ENCODE measurements at places on chromosomes 7 and 10.

- DNase-seq: no peak
Observed at GRCh38 chr7:2362385-2363088, 7.9 kb downstream of the EIF3B start.

GRCh38 chr10:44809647-44810046 lies 101.5 kb upstream of the TMEM72 start:
- no peak for DNase-seq

GRCh38 chr10:78830062-78830975 lies 238.4 kb upstream of the ZMIZ1 start:
- no peak for DNase-seq

DNA sequence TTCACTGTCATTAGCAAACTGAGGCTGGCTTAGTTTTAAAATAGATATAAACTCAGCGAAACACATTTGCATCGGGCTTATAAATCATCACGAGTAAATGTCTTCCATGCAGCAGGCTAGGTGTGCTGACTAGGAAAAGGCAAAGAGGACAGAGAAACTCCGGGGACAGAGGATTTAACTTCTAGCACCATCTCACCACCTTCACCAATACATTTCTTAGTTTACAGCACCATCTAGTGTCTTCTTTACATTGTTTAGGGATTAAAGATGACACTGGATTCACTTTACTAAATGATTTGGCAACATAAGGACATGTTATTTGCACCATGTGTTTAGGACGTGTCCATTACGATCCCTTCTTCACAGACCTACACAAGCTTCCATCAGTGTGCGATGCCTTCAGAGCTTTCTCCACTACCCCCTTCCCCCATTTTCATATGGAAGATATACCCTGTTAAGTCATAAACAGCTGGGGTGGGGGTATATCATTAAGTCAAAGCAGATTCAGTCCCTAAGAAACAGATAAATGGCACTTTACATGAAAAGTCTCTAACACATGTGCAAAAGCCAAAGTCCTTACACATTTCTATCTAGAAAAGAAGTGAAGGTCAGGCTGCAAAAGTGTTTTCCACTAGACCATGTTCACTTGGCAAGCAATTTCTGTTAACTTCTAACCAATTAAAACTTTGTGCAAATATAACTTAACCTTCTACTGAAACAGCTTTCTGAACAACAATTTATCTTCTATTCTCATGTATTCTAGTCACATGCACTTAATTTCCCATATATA lies 103.3 kb downstream of the GRB10 start:
- DNase-seq: peak; percentile 55

DNA sequence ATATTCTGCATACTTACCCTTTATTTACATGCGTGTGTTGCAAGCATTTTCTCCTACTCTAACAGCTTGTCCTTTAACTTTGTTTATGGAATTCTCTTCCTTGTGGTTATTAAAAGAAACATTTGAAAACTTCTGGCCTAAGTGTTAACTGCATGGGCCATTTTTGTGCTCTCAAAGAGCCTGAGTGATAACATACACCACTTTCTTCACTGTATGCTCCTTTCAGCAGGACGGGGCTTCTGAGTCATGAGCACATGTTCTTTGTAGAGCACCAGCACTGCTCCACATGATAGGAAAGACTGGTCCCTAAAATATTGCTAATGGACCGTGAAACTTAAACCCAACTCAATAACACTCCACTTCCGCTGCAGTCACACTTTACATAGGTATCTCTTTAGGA lies 1093.6 kb upstream of the GHITM start:
- no peak for DNase-seq

DNA sequence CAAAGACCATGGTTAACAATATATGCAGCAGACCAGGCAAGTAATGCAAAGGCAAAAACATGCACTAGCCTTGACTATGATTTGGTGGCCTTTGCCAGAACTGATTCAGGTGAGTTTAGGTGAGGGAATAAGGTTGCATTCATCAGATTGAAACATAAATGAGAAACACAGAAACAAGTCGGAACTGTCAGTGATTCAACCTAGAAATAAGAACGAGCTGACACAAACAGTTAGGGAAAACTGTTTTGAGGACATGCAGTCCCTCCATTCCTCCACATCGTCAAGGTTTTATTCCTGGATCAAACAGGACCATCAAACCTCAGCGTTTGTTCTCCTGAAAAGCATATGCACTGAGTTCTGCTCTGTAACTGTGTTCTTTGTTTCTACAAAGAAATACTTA lies 1.8 kb downstream of the ZNF248 start:
- DNase-seq: no peak

DNA sequence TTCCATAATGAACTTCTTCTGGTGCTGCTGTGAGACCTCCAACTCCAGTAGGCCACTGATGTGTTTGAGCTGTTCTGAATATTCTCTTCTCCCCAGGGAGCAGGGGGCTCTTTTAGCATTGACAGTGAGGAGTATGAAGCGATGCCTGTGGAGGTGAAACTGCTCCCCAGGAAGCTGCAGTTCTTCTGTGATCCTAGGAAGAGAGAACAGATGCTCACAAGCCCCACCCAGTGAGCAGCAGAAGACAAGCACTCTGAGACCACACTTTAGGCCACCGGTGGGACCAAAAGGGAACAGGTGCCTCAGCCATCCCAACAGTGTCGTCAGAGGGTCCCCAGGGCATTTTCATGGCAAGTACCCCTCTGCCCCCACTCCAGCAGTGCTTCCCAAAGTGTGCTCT lies 49.3 kb downstream of the DENND11 start:
- no peak for DNase-seq

- no peak for DNase-seq
Observed at GRCh38 chr10:28841625-28842024, 164.3 kb downstream of the BAMBI start.

- no peak for DNase-seq
Observed at GRCh38 chr10:71736570-71736952, 17.0 kb upstream of the C10orf105 start.

DNA sequence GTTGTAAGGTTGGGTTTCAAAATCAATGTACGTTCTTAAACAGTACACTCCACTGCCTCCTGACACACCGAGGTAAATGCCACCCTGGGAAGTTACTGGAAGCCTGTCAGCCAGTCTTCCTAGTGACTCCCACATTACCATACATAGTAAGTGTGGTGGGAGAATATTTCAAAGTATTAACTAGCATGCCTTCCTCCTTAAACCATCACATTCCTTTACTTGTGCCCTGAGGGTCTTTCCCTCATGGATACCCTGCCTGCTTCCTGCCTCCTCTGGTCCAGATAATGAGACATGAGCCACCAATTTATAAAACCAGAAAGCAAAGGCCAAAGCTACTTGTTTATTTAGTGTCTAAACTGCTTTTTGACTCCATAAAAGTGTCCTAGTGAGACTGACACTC lies 23.3 kb upstream of the SORCS3 start:
- DNase-seq: no peak

DNA sequence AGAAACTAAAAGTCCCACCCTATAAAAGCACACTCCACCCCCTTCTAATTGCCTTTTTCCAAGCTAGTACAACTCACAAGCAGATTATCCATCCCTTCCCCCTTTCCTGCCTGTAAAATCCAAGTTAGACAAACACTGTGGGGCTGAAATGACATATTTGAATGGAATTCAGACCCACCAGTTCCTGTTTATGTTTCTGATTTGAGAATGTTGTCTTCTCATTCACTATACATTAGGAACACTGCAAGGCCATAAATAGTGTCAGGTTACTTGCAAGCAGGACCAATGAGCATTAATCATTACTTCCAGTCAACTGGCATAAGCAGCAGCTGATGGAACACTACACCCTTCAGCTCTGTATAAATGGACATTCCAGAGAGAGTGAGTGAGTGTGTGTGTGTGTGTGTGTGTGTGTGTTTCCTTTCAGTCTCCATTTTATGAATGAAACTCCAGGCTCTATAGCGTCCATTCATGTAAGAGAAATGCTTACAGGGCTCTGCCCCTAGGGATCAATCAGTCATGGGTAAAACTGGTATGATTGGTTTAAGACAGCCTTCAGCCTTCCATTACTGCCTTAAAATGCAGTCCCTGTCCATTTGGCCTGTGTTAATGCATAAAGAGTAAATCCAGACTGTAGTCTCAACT lies 69.3 kb downstream of the ETV1 start:
- DNase-seq: no peak

GRCh38 chr10:11551104-11551503 lies 60.3 kb downstream of the USP6NL start:
- no peak for DNase-seq

- no peak for DNase-seq
Observed at GRCh38 chr10:58588673-58589265, 76.1 kb downstream of the BICC1 start.

GRCh38 chr10:64773357-64773756 lies 1252.2 kb downstream of the REEP3 start:
- DNase-seq: no peak

- DNase-seq: no peak
Observed at GRCh38 chr7:6628045-6628444, 9.1 kb upstream of the ZNF316 start.

DNA sequence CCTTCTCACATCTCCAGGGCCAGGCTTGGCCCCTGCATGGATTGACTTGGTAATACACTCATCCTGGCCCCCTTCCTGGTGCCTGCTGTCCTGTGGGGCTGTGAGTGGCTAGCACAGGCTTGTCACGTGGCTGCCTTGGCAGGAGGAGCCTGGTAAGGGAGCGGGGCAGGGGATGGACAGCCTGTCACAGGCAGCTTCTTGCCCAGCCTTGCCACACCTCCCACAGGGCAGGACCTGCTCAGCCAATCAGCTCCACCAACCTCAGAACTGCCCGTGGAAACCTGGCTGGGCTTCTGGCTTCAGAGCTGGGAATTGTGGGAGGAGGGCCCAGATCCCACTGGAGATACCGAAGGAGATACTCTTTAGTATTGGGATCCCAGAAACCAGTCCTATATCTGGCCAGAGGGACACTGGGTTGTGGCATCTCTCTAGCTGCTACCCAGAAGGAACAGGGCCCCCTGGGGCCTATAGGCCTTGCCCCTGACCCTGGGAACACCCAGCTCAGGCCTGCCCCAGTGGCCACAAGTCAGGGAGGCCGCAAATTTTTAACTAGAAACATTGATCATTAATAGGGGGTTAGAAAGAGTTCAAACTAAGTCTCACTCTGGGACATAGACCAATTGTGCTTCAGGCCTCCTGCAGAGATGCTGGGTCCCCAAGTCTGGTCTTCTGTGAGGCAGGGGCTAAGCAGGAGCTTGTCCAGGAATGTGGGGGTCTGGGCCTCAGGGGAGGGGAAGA lies at the start of gene HOGA1:
Gene HOGA1 (plus strand): TSS at position 330 of the 738 bp plus-strand sequence. CDS start 315 bp downstream, at position 645.
- no peak for DNase-seq

DNA sequence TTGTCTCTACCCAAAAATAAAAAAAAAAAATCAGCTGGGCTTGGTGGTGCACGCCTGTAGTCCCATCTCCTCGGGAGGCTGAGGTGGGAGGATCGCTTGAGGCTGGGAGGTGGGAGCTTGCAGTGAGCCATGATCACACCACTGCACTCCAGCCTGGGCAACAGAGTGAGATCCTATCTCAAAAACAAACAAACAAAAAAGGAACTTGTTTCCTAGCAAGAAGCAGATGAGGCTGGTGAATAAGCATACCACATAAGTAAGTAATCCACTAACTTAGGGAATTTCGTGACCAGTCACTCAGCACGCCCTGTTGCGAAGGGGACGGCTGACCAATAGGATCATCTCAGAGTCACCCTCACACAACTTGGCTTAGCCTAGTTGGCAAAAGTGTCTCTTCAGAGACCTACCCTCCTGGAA lies 64.6 kb downstream of the CUX1 start:
- no peak for DNase-seq

DNA sequence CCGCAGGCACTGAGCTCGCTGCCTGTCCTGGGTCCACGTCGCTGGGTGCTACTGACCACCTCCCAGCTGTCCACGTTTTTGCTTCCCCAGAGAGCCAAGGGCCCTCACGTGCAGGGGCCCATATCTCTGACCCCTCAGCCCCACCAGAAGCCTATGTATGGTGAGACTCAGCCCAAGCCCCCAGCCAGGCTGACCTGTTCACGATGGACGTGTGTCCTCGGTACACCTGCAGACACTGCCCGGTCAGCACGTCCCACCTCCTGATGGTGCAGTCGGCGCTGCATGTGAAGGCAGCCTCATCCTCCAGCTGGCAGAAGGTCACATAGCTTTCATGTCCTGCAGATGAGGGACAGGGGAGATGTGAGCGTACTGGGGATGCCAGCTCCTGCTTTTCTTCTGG lies 9.9 kb downstream of the WDR86 start:
- DNase-seq: no peak

GRCh38 chr7:106740806-106741205 lies 79.8 kb upstream of the CCDC71L start:
- DNase-seq: peak; percentile 83

GRCh38 chr7:156790264-156790663 lies 102.7 kb downstream of the LMBR1 start:
- DNase-seq: no peak

GRCh38 chr10:12264204-12264940 lies 68.4 kb downstream of the CDC123 start:
- DNase-seq: peak; percentile 73

DNA sequence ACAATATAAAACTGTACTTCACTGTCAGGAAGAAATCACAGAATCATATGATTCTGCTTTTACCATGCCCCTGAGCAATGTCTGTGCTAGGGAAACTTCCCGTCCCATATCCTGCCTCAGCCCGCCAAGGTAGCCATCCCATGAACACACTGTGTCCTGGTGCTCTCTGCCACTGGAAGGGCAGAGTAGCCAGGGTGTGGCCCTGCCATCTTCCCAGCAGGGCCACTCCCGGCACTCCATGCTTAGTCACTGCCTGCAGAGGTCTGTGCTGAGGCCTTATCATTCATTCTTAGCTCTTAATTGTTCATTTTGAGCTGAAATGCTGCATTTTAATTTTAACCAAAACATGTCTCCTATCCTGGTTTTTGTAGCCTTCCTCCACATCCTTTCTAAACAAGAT lies 31.8 kb downstream of the AP3M1 start:
- DNase-seq: no peak

GRCh38 chr7:28558236-28558635 lies 145.9 kb downstream of the CREB5 start:
- DNase-seq: no peak

- no peak for DNase-seq
Observed at GRCh38 chr10:1157615-1157933, 101.4 kb downstream of the WDR37 start.

DNA sequence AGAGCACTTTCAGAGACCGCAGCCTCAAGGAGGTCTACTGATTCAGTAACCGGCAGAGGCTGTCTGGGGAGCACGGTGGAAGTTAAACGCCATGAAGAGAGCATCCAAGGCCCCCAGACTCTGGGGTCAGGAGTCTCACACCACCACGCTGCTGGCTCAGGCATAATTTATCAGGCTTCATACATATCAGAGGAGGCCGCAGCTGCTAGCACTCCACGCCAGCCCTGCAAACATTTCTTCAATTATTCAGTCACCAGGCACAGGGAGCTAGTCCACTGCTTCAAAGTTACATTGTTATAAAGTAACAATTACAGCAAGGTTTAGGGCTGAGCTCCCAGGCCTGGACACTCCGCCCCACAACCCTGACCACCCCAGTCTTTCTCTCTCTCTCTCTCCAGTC lies 97.8 kb downstream of the PAXIP1 start:
- no peak for DNase-seq

- DNase-seq: no peak
Observed at GRCh38 chr7:131015657-131015958, 281.6 kb upstream of the KLF14 start.

- DNase-seq: no peak
Observed at GRCh38 chr10:76085817-76086167, 654.4 kb downstream of the LRMDA start.

- DNase-seq: no peak
Observed at GRCh38 chr7:73779517-73779916, 9.4 kb upstream of the CLDN3 start.
